ENCODE measurements at places on chromosomes 3 and 15.
A peak's percentile ranks its signal among the peaks of the same experiment; 100 is the strongest.

DNA sequence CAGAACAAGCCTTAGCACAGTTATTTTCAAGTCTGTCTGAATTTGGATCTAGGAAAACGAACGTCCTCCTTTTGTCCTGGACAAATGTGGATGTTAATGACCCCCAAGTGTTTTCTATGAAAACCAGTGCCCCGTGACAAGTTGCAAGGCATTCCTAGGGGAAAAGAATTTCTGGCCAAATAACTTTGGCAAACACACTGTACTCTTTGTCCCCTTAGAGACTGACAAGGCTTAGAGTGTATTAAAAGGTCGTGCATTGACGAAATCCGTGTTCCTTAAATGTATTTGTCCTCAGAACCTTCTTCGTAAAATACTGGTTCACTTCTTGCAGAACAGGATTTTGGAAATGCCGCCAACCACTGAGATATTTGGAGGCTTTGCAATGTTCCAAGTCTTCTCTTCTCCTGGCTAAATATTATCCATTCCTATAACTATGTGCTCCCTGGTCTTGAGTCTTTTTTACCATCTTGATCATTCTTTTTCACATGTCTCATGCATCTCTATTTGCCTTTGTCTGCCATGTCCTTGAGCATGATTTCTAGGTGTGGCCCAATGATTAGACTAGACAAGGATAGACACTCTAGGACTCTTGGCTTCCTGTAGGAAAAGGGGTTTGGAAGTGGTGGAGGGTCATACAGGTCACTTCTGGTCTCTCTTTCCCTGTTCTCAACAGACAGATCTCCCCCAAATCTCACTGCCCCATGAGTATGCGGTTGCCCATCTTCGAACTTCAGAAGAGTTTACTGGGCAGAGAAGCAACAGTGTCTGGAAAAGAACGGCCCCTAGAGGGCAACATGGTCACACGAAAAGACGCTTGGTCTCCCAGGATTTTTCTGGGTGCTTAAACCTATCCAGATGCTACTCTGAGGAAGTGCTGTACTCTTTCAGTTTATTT lies 117.5 kb downstream of the EDEM1 start:
- peak; percentile 67 for DNase-seq

GRCh38 chr3:193261970-193262369 lies 20.9 kb downstream of the PLAAT1 start:
- DNase-seq = no peak

- DNase-seq = no peak
Observed at GRCh38 chr3:8709287-8709686, 24.3 kb upstream of the CAV3 start.

DNA sequence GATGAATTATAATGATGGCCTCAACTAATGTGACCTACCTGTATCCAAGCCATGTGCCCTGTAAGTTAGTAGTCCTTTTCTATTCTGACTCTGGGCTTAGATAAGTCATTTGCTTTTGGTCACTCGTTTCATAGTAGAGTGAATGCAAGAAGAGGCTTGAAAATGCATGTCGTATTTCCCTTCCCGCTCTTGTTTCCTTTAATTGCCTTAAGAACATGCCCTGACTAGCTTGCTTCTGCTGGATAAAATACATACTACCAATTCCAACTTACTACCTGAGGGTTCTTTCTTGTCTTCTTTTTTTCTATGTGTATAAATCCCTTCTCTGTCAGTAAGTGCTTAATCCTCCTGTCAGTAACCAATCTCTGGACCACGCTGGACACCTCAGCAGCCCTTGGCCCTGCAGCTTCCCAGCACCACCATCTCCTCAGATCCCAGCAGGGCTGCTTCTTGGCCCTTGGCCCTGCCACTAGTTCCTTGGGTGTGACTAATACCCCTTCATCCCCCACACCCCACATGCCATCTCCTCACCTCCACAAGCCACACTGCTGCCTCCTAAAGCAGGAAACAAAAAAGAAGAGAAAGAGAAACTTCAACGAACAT lies 771.7 kb downstream of the IGSF11 start:
- DNase-seq = no peak

- DNase-seq = no peak
Observed at GRCh38 chr3:195751560-195751959, 30.8 kb downstream of the MUC20 start.

- no peak for DNase-seq
Observed at GRCh38 chr15:25426896-25427610, 11.8 kb downstream of the UBE3A start.

- no peak for DNase-seq
Observed at GRCh38 chr3:120640231-120640630, 41.8 kb downstream of the HGD start.

GRCh38 chr3:146195030-146195429 lies 34.0 kb upstream of the PLOD2 start:
- DNase-seq = no peak

DNA sequence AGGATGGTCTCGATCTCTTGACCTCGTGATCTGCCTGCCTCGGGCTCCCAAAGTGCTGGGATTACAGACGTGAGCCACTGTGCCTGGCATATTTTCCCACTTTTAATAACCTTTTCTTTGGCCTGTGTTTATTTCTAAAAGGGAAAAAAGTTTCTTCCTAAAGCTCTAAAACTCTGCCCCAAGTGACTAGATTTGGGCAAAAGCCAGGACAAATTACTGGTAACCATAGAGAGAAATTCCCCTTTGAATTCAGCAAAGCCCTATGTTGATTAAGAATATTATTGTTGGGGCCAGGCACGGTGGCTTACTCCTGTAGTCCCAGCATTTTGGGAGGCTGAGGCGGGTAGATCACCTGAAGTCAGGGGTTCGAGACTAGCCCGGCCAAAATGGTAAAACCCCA lies 11.5 kb upstream of the TRPM7 start:
- no peak for DNase-seq

DNA sequence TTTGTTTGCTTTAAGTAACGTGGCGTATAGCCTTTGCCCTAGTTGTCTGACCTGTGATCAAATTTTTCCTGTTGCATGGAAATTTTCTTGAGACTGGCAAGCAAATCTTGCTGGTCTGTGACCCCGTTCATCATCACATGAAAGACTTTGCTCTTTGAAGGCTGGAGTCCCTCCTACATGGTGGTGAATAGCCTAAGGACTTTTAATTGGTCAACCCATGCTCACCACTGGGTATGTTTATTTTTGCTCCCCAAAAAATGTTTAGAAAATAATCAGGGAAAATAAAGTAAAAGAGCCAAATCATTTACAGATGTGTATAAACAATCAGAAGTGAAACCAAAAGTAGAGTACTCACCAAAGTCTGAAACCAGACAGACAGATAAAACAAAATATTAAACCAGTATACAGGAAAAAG lies 1075.3 kb upstream of the ALCAM start:
- DNase-seq = peak; percentile 47

- DNase-seq = no peak
Observed at GRCh38 chr3:117165601-117166051, 456.0 kb downstream of the TUSC7 start.

- no peak for DNase-seq
Observed at GRCh38 chr15:63221346-63221745, 31.9 kb downstream of the RAB8B start.

DNA sequence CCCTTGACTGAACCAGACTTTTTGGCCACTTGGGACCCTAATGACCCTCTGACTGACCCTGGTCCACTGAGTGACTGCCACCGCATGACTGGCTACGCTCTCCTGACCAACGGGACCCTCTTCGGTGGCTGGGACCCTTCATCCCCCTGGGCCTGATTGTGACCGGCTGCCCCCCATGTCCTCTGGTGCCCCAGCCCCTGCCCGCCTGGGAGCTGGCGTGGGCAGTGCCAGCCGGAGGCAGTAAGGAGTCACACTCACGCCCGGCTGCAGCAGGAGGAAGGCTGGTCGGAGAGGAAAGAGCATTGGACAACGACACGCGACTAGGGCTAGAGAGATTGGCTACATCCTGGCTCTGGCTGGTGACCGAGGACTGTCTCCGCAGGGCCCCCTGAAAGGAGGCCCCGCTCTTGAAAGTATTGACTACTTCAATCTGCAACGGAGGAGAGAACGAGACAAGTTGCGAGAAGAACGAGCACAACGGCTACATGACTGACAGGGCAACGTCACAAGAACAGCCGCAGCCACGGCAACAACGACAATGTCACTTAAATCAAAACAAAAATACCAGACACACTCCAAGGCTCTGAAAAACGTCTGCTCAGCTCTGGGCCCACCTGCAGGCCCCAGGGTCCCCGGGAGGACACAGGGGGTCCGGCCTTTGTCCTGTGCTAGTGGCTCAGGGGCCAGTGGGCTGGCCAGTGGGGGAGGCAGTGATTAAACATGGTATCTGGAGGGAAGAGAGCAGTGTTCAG lies 15.1 kb upstream of the SEC13 start:
- no peak for DNase-seq

GRCh38 chr3:52005571-52005986 lies 9.9 kb upstream of the RPL29 start:
- peak; percentile 41 for DNase-seq

- DNase-seq = peak; percentile 95
Observed at GRCh38 chr3:171459942-171460724, at the start of gene TNIK. TNIK (minus strand) TSS chr3:171460405; CDS start chr3:171460063, 342 bp downstream.

Data from choroid plexus epithelial cell (primary cell).